GOT3 (cell line): ENCODE measurements at places on chromosomes 3 and 15.

- DNase-seq = no peak
Measured at GRCh38 chr3:145865399-145866018, 295.5 kb downstream of the PLOD2 start.

- no peak for DNase-seq
Measured at GRCh38 chr3:129535075-129535474, 6.6 kb downstream of the RHO start.

GRCh38 chr3:12999147-13000140, 73.8 kb downstream of the IQSEC1 start:
- no peak for DNase-seq

DNA sequence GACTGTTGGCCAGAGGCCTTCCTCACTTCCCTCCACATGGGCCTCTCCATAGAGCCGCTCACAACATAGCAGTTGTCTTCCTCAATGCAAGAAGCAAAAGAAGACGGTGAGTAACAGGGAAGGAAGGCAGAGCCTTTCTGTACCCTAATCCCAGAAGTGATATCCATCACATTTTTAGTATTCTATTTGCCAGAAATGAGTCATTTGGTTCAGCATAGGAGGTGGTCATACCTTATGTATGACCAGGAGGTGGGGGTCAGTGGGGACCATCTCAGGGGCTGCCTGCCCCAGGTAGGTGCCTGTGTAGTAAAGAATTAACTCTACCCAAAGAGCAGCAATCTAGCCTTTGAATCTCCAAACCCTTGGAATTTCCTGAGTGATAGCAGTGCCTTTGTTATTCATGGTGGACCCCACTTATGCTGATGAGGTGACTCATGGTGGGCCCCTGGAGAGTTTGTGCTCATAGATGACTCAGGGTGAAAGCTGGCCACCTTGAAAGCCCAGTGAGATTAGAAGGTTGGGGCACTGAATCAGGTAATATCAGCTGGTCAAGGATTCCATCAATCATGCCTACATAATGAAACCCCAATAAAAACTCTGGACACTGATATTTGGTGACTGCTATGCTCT, 323.9 kb upstream of the IGF1R start:
- no peak for DNase-seq

GRCh38 chr3:79161941-79162340, 605.9 kb downstream of the ROBO1 start:
- DNase-seq = no peak

GRCh38 chr3:23830869-23831484, 25.2 kb downstream of the UBE2E1 start:
- DNase-seq = no peak

- DNase-seq = peak; percentile 43
Measured at GRCh38 chr15:62606376-62607113, 436.0 kb upstream of the TPM1 start.

DNA sequence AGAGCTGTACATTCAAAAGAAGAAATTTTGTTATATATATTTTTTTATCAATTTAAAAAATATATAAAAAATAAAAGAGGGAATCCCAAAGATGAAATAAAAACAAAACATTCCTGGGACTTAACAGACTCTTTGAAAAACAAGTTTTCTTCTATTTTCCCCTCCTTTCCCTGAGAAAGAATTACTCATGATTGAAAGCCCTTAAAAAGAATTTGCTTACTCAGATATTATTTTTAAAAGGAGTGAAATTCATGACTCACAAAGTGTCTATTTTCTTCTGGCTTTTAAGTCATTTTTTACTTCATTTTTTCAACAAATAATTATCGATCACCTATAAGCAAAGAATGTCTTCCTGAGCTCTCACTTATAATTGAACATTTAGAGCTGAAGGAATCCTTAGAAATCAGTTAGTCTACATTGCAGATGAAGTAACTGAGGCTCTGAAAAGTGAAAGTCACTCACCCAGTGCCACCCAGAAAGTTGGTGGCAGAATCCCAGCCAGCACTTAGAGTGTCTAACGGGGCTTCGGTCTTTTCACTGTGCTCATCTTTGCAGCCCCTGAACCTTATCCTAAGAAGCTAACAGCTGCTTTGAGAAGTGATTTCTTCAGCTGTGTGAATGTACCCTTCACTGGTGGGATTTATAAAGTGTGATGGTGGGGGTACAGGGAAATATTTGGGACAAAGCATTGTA, 42.5 kb upstream of the NUDT16 start:
- DNase-seq = no peak

- DNase-seq = no peak
Measured at GRCh38 chr3:186520957-186521842, 23.0 kb downstream of the CRYGS start.

DNA sequence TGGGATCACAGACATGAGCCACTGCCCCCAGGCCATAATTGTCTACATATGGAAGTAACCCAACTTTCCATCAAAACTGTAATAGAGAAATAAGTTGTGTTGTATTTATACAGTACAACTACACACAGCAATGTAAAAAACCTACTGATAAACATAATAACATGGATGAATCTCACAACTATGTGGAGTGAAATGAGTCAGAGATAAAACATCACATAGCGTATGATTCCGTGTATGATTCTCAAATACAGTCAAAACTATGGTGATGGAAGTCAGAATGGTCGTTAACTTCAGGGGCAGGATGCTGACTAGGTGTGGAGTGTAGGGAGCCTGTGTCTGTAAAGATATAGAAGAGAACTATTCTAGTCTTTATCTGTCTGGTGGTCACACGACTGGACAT, 332.7 kb upstream of the SLCO3A1 start:
- no peak for DNase-seq

DNA sequence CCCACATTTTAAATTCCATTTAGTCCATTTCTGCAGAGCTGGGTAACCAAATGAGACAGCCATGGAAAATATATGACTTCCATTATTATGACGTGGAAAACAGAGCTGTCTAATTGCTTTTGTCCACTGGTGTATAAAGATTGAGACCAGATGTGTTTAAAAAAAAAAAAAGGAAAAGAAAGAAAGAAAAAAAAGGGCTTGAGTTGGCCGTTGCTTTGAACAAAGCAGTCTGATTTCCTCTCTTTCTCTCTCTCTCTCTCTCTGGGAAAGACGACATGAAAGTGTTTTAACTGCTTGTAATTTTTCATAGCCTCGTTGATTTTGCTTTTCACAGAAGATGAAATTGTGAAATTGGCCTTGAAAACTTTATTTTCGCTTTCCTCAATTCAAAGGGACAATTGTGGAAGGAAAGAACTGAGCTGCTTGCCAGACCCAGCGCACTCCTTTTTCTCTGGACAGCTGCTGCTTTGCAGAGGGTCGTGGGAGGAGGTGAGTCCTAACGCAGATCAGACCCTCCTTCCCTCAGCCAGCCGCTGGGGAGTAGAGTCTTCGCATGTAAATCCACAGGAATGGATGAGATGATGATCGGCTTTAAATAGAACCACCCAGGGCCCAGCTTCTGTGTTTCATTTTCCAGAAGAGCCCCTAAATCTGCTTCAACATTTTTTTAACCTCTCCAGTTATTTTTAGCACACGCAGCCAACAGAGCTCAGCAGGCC, 42.8 kb upstream of the UBE2E1 start:
- DNase-seq = no peak

DNA sequence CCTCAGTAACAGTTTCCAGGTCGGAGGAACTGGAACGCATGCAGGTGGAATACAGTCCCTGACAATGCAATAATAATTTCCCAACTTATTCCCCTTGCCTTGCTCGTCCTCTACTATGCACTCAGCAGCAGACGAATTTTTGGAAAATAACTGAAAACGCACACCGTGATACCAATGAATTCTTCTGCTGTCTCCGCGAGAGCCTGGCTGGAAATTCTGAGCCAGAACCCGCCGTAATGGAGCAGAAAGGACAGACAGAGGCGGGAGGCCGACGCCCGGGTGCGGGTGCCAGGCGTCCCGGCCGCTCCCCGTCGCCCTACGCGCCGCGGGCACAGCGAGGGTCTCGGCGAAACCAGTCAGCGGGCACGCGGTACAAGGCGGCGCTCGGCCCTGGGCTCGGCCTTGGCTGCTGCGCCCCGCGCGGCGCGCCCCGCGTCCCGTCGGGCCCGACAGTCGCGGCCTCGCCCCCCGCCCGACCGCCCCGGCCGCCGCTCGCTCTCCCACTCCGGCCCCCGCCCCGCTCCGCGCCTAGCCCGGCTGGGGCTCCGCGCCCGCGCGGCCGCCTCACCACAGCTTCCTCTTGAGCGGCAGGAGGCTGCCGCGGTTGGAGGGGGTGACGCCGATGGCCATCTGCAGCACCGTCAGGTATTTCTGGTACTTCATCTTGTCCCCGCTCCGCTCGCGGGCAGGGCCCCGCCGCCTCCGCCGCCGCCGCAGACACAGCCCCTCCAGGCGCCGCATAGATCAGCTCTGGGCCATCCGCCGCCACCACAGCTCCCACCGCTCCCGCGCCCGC, 114.5 kb upstream of the GOLGA8J start:
- no peak for DNase-seq

GRCh38 chr3:33083958-33084357, 13.0 kb downstream of the GLB1 start:
- DNase-seq = no peak

- DNase-seq = no peak
Measured at GRCh38 chr3:100073714-100074307, 40.5 kb downstream of the FILIP1L start.

GRCh38 chr15:79352206-79352605, 41.3 kb downstream of the TMED3 start:
- no peak for DNase-seq

DNA sequence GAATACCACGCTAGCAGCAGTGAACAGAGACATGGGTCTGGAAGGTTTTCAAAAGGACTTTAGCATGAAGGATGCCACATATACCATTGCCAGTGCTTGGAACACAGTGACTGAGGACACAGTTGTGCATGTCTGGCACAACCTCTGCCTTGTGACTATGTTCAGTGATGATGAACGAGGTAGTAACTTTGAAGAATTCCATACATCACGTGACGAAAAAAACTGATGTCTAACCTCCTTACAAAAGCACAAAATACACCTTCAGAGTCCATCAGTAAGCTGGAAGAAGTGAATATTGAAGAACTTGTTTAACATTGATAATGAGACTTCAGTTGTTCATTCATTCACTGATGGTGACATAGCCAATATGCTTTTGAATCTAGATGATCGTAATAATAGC, 594.8 kb upstream of the GRM7 start:
- DNase-seq = no peak

- no peak for DNase-seq
Measured at GRCh38 chr15:64163659-64164362, 989 bp upstream of the PPIB start.

GRCh38 chr15:38228618-38229017, 24.0 kb upstream of the SPRED1 start:
- no peak for DNase-seq

GRCh38 chr3:24507776-24508422, 13.2 kb upstream of the THRB start:
- DNase-seq = no peak

DNA sequence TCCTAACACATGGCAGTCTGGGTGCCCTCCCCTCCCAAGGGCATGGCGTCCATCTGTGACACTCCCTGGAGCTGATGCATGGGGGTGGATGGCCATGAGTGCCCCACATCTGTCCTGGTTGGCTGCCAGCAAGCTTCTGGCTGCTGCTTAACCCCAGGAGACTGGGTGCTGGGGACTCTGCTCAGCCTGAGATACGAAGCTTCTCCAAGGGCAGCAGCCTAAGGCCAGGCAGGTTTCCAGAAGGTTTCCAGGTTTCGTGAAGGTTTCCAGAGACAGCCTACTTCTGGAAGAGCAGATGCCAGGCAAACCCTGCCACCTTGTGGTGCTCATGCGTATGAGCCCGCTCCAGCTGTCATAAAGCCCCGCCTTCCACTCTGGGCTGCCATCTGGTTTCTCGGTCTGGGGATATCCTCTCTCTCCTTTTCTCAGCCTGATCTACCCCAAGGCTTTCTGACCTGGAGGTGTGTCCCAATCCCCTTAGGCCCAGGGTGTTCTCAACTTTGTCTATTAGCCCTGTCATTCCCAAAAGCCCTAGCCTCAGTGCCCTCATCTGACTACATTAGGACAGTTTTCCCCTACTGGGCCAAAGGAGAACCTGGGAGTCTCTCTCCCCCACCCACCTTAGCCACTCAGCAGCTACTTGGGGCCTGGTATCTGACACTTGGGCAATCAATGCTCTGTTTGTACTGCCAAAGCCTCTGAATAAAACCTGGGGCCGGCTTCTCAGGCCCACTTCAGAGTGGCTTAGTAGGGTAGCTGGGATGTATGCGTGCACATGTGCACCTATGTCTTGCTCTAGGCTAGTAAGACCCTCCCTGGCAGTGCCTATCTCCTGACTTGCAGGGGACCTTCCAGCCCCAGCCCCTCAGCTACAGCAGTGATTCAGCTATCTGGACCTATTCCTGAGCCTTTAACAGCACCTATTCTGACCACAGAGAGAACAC, 12.0 kb downstream of the MRPL46 start:
- no peak for DNase-seq

GRCh38 chr3:13884851-13885703, 5.2 kb upstream of the WNT7A start:
- DNase-seq = no peak

GRCh38 chr3:84980011-84980410, 21.2 kb downstream of the CADM2 start:
- DNase-seq = no peak

- no peak for DNase-seq
Measured at GRCh38 chr15:39643727-39644126, 62.8 kb downstream of the THBS1 start.

- no peak for DNase-seq
Measured at GRCh38 chr3:113277414-113277813, 66.1 kb downstream of the BOC start.

GRCh38 chr3:127105587-127105986, 87.3 kb upstream of the PRR23E start:
- DNase-seq = no peak

- DNase-seq = no peak
Measured at GRCh38 chr15:81309647-81310450, 14.1 kb downstream of the STARD5 start.

- DNase-seq = no peak
Measured at GRCh38 chr3:187343670-187344069, 24.5 kb upstream of the RTP4 start.

- DNase-seq = no peak
Measured at GRCh38 chr3:57691411-57692132, 1.3 kb downstream of the DENND6A start.
